T-helper 2 cell (primary cell): ENCODE measurements at places on chromosomes 12 and 14.

DNA sequence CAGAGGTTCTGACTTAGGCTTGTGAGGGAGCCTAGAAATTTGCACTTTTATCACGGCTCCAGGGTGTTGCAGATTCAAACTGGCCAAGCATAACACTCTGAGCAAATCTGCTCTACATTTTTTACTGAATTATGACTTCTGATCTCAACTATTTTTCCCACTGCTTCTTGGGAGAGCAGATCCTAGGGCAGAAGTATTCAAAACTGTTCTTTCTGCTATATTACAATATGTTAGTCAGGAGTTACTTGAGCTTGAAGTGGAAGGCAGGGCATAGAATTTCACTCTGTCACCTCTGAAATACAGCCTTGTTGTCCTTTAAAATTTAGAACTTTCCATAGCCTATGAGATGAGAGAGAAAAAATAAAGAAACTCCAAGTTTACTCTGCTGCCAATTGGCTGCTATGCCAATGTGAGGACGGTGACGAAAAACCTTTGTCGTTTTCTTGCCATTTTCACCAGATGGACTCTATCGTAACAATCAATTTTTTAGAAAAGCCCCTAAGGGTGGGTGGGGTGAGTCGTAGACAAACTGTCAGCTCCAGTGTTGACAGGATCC, 16.4 kb upstream of the KERA start:
- no peak for DNase-seq

GRCh38 chr12:52543985-52544883, 8.7 kb downstream of the KRT71 start:
- DNase-seq = no peak

- no peak for DNase-seq
These were observed 35.4 kb downstream of the MBIP start for GRCh38 chr14:36284971-36285595.

DNA sequence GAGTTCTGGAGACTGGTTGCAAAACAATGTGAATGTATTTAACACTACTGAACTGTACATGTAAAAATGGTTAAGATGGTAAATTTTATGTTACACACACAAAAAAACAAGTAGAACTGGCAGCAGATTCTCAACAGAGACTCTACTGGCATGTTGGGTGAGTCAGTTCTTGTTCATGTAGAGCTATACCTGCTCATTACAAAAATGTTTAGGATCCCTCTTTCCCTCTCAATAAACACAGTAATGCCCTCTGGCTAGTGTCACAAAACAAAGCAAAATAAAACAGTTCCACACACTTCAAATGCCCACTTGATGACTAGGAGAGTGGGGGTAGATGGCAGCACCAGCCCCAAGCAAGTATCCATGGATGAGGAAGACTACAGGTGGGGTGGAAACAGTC, 13.7 kb upstream of the ZNF740 start:
- DNase-seq = no peak

GRCh38 chr12:16148938-16149337, 128.5 kb downstream of the SLC15A5 start:
- DNase-seq = no peak

DNA sequence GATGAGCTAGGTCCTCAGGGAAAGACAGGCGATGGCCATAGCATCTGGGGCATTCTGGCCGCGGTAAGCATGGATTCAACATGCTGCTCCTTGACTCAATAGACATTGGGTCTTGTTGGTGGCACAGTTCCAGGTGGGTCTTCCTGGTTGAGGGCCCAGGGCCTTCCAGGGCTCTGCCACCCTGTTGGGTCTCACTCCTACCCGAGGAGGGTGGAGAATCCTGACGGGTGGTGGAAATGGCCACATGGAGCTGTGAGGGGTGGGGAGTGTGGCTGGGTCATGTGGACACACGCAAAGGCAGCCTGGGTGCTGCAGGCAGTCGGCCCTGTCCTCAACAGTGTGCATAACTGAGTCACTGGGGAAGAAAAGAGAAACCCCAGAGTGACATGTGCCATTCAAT, 148.1 kb downstream of the KIF26A start:
- no peak for DNase-seq

DNA sequence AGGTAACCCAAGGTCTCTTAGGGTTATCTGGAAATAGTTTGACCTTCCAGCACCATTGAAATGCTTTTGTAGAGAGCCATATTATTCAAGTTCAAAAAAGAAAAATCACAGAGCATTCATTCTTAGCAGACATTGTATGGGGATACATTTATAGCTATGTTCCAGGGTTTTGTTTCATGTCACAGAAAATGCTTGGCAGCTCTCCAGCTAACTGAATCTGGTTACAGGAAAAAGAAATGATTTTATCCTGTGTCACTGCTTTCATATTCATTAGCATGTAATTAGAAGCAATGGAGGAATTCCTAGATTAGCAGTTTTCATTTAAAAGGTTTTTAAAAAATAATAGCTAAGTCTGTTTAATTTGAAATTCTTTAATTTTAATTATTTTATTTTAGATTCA, 78.9 kb downstream of the SNAPC1 start:
- no peak for DNase-seq

- DNase-seq = no peak
These were observed 378.9 kb upstream of the PRICKLE1 start for GRCh38 chr12:42968426-42968825.

DNA sequence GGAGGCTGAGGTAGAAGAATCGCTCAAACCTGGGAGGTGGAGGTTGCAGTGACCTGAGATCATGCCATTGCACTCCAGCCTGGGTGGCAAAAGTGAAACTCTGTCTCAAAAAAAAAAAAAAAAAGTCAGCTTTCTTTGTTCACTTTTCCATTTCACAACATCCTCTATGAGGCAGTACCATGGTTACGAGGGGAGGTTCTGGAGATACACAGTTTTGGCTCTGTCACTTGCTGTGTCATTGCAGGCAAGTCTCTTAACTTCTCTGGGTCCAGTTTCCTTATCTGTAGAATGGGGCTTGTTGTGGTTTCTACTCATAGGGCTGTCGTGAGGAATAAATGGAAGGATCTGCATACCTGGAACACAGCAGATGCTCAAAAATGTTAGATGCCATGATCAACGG, 75.6 kb upstream of the SLC24A4 start:
- DNase-seq = no peak

DNA sequence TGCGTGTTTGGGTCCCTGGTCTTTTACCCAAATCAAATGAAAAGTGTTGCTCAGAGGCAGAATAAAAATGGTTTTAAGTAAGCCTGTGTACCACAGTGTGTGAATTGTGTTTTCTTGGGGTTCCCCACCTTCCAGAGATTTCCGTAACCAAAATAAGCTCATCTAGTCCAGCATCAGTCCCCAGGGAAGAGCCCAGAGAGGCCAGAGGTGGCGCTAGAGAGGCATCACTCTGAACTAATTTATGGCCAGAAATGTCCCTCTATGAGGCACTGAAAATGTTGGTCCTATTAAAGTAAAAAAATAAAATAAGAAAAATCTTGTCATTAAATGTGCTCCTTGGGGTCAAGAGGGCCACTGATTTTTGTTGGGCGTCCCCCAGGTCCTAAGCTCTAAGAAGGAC, 24.9 kb upstream of the PRKAB1 start:
- DNase-seq = no peak

GRCh38 chr12:81216739-81217138, 138.9 kb downstream of the ACSS3 start:
- no peak for DNase-seq

GRCh38 chr14:22497144-22497423, 91.9 kb downstream of the DAD1 start:
- no peak for DNase-seq

GRCh38 chr12:6632026-6632983, 3.5 kb downstream of the LPAR5 start:
- DNase-seq = no peak

GRCh38 chr14:29274890-29275596, 508.5 kb downstream of the FOXG1 start:
- no peak for DNase-seq

DNA sequence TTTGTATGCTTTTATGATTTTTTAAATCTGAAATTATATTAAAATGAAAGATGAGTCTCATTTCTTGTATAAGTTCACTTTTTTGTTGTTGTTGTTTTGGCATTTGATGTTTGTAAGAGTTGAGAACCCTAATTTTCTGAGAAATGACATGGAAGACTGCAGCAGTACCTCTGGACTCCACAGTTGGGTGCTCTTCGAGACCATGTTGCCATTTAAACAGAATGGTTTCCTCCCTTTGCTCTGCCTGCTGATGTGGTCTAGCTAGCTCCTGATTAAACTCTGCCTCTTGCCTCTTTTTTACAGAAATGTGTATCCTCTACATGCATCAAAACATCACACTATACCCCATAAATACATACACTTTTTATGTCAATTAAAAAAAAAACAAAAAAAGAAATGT, 5.8 kb upstream of the LTA4H start:
- no peak for DNase-seq

GRCh38 chr12:58412461-58413060, 471.2 kb downstream of the ATP23 start:
- no peak for DNase-seq

- no peak for DNase-seq
These were observed at the start of gene KCNK10 for GRCh38 chr14:88323086-88323522. TSS of gene KCNK10 (minus strand) at chr14:88323269. CDS start at chr14:88322798, 471 bp downstream.

GRCh38 chr14:55123101-55123500, 6.0 kb upstream of the LGALS3 start:
- DNase-seq = no peak

GRCh38 chr12:62599854-62600437, 133.3 kb downstream of the MON2 start:
- no peak for DNase-seq

DNA sequence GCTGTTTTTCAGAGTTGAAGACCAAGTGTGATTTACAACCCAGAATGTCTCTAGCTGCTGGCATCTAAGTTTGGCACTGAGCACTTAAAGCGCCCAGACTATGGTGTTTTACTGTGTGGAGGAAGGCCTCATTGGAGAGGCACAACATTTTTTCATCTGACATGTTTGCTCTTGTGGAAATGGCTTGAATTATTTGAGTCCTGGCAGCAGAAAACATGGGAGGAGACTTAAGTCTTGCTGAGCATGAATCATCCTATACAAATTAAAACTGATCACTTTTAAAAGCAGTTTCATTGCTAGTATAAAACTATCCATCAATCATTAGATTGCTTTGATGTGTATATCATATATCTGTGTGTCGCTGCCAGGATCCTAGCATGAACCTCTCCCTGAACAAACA, 85.9 kb upstream of the REP15 start:
- DNase-seq = no peak

DNA sequence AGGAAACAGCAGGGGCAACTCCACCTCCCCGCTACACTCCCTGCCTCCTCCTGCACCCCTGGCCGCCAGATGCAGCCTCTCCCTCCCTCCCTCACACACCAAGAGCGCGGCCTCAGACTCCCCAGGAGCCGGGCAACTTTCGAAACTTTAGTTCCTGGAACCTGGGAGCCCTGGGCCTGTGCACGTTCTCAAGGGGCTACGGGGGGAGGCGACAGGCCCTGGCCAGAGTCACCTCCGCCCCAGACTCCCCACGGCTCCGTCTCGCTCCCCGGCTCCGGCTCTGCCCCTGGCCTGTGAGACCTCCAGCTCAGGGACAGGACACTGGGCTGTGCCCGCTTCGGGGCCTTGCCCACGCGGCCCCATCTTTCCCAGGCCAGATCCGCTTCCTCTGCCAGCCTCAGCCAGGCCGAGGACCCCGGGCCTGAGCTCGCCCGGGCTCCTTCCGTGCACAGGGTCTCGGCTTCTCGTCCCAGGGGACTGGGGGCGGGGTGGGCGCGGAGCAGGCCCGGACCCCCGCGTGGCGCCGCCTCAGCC, 5.5 kb downstream of the AMN start:
- no peak for DNase-seq

GRCh38 chr14:68610251-68610793, 182.5 kb downstream of the ZFP36L1 start:
- DNase-seq = no peak

GRCh38 chr12:77364400-77364799, 299.0 kb upstream of the E2F7 start:
- no peak for DNase-seq

DNA sequence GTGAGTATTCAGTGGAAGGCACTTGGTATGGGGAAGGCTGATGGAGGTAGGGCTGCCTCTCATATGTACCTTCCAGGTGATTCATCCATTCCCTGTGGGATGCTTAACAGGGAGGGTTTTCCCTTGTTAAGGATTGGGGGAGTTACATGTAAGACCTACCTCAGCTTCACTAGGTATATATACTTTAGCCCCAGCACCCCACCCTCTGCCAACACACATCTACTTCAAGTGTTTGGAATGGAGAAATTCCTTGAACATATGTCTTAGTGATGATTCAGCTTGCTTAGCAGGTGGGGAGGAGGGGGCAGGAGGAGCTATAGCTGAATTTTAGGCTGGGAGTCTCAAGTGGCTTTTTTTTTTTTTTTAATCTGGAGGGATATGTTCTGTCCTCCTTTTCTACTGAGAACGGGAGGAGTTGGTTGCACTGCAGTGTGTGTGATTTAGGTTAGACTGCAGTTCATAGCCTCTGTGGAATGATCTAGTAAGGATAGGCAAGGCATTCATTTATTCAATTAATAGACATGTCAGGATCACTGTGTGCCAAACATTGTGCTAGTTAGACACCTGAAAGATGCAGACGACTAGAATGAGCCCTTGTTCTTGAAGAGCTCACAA, 1.7 kb downstream of the PIP4K2C start:
- DNase-seq = no peak

DNA sequence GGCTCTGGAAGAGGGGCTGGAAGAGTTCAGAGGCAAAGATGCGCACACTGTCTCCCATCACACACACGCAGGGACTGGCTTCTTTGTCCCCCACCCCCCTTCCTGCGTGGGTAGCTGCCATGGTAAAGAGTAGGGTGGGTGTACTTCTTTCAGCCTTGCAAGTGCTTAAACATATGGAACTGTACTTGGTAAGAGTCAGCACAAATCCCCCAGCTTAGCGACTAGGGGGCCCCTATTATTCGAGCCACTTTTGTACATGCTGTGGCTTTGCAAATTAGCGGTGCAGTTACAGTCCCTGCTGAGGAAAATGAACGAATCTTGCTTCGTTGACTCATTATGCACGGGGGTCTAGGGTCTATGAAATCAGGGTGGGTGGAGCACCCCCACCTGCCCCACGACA, 123.8 kb downstream of the AACS start:
- no peak for DNase-seq

DNA sequence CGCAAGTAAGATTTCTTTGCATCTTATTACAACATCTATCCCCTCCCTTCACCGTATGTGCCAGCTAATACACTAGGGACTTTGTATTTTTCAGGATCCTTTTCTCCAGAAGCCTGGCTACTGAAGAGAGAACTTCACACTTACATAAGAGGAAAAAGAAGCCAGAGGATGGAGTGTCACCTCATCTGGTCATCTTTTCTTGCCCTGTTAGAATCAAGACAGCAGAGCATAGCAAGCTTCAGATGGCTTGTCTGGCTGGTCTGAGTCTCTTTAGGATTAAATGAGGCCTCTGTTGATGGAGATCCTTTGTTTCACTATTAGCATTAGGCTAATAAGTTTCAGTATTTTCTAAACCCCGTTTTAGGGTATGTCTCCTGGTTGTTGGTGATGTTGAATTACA, 14.4 kb upstream of the AACS start:
- no peak for DNase-seq
